ENCODE measurements at places on chromosomes 12 and 14.

- peak; percentile 46 for DNase-seq
These were observed 9.2 kb downstream of the CD69 start for GRCh38 chr12:9751204-9752144.

DNA sequence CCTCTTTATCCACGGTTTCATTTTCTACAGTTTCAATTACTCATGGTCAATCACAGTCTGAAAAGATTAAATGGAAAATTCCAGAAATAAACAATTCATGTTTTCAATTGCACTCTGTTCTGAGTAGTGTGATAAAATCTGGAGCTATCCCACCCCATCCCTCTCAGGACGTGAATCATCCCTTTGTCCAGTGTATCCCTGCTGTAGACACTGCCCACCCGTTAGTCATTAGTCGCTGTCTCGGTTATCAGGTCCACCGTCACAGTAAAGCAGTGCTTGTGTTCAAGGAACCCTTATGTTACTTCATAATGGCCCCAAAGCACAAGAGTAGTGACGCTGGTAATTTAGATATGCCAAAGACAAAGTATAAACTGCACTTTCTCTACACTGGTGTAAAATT is 141.0 kb upstream of the LMNTD1 start:
- DNase-seq: no peak

DNA sequence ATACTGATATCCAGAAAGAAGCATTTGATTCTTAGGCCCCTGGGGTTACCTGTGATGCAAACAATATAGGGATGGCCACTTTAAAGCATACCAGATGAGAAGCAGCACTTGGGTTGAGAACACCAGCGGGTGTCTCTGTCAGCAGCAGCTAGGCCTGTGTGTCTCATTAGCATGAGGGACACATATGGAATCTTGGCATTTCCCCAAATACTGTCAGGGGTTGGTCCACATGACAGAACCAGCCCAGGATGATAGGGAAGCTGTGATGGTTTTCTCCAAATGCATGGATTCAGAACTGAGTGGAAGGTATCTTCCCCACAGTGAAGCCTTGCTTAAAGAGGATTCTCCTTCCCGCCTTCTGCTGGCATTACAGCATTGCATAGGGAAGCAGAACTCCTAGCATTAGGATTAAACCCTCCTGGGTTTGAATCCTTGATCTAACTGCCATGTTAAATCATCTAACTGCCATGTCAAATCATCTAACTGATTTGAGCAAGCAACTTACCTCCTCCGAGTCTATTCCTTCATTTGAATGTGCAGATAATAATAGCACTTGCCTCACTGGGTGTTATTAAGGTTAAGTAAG is 111.5 kb upstream of the WSCD2 start:
- no peak for DNase-seq

GRCh38 chr12:93759512-93760081 is 82.4 kb downstream of the CRADD start:
- DNase-seq: no peak

DNA sequence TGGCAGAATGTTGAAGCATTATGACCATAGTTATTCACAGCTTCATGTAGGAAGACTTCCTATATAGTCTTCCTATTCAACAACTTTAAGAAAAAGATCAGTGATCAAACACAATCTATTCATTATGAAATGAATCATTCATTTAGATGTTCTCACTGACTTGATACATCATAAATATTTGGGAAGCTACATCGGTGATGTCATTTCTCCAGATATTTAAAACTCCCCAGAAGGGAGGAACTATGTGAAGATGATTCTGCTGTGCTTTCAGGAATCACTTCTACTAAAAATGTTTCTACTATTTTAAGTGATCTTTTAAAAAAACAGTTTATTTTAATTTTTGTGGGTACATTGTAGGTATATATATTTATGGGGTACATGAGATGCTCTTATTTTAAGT is 316.4 kb downstream of the BCAT1 start:
- DNase-seq: no peak

GRCh38 chr14:54127526-54127925 is 170.9 kb upstream of the BMP4 start:
- DNase-seq: no peak

DNA sequence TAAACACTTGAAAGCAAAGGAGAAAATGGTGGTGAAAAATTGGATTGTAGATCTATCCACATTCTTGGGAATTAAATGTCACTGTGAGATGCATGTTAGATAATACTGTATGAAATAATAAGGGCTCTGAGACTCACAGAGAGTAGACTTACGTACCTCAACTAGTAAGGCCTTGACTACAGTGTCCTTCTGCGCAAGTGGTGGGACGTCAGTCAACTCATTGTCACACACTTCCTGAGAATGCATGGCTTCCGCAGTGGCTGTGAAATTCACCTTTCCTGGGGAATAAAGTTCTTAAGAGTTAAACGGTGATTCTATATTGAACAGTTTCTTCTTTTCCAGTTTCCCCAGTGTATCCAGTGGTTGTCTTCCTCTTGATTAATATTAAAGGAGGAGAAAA is 32.6 kb upstream of the PZP start:
- DNase-seq: no peak

- no peak for DNase-seq
These were observed 993 bp downstream of the CCDC196 start for GRCh38 chr14:66487164-66487563.

GRCh38 chr12:85405262-85405661 is 125.2 kb downstream of the ALX1 start:
- no peak for DNase-seq

DNA sequence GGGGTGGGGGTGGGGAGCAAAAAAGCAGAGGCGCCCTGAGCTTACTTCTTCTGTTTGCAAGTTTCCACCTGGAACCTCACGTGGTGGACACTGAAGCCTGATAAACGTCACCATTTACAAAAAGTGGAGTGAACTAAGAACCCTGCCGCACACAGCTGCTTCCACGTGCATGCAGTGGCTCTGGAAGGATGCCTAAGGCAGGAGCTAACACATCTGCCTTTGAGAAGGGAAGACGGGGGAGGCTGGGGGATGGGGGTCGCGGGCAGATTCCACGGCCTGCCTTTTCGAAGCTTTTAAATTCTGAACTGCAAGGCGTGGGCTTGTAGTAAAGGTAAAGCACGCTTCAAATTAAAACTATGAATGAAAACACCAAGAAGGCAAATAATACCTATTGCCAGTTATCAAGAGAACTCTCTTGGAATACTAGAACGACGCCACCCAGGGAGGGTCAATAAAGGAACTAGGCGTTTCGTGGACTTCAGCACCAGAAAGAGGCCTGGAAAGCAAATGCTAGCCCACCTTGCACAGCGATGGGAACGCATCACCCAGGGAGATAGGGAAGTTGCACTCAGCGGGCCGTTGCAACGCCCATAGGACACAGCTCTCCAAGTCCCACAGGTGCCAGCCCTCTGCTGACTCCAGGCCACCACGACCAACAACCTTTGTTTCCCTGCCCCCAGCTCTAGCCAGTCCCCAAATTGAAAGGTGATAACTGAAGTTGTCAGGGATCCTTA is 61.8 kb downstream of the TESC start:
- peak; percentile 30 for DNase-seq

GRCh38 chr12:41521872-41522379 is 333.8 kb downstream of the PDZRN4 start:
- DNase-seq: peak; percentile 62

DNA sequence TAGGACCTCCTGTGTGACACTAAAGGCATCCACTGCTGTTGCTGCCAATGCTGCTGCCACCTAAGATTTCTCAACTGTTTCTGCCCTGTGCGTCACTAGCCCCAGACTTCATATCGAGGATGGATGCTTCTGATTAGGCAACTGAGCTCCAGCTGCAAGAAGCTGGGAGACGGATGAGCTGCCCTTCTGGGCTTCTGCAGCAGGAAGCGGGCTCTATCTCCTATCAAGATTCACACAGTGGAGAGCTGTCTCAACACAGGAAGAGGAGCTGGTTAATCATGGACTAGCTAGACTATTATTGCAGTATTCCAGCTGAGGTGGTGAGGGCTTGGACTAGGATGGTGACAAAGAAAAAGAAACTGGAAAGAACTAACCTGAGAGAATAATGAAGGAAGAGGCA is 59.2 kb upstream of the PELI2 start:
- no peak for DNase-seq

DNA sequence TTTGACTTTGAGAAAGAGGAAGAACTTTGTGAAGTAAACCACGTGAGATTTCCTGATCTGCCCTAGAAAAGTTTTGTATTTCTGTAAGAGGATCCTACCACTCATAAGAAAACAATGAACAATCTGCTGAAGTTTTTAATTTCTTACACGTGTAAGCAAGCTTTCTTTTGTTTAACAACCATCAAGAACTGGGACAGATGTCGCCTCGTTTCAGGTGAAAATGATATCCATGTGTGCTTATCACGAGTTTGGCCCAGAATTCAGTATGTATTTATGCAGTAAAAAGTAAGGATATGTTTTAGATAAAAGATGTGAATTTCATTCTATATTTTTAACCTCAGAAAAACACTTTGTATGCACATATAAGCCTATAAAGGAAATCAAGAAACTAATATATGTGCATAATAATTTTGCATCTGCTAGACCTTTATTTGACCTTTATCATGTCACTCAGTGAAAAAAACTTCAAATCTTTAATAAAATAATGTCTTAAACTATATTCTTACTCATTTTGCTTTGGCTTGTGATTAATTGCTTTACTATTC is 56.9 kb upstream of the DHRS4 start:
- DNase-seq: peak; percentile 24

GRCh38 chr14:90829677-90830076 is 13.4 kb upstream of the TTC7B start:
- no peak for DNase-seq

DNA sequence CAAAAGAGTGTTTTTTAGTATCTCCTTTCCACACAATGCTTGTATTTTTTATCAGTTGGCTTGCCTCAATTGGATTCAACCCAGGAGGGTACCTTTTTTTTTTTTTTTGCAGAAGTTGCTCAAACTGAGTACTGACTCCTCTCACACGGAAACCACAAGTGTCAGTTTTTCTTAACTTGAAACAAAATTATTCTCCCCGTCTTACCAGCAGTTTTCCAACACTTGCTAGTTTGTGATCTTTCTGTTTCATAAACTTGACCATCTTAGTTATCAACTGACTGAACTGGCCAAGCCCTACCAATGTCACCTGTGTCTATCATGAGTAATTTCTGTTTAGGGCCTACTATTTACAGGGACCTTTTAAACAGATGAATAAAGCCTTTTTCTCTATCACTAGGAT is 34.1 kb upstream of the ITPR2 start:
- DNase-seq: no peak

DNA sequence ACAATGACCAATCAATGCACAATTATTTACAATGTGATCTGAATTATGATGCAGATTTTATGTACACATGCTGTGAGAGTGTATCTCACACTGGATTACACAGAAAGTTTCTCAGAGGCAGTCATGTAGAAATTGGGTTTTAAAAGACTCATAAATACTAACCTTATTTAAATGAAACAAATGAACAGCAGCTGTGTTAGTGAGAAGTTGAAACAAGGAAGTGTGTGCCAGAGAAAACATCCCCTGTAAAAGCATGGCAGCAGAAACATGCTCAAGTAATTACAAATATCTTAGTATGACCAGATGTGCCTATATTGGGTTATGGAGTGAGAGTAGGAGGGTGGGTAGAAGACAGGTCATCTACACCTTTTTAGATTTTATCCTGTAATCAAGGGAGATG is 723.7 kb downstream of the C12orf50 start:
- peak; percentile 15 for DNase-seq

DNA sequence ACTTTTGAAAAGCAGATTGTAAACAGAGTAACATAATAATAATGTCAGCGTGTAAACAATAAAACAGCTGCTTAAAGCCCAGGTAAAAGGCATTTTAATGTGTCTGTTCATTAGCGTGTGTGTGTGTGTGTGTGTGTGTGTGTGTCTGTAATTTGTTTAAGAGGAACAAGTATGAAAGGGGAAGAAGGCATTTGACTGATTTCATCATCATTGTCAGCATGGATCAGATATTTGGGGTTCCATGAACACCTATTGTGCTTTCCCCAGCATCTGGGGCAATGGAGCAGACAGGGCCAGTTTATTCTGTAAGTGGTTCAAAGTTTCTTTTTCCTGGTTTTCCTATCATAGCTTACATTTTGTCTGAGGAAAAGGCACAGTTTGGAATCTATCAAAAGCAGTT is 28.9 kb downstream of the SLC25A21 start:
- peak; percentile 5 for DNase-seq

DNA sequence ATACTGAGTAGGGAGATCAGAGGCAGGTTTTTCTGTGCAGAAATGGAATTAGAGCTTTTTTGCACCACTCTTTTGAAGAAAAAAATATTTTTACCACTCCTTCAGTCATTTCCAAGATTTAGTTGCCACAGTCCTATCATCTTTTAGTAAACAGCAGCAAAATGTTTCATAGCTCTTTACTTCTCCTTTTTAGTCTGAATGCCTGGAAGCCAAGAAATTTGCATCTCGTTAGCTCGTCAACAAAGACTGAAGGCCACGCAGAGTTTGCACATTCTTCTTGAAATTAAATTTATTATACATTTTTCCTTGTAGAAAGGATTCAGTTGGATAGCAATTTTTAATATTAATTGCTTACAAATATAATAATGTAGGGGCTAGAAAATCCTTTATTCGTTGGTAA is 544.5 kb upstream of the ATP2B1 start:
- no peak for DNase-seq

- no peak for DNase-seq
These were observed 38.9 kb upstream of the CIT start for GRCh38 chr12:119915894-119916510.

DNA sequence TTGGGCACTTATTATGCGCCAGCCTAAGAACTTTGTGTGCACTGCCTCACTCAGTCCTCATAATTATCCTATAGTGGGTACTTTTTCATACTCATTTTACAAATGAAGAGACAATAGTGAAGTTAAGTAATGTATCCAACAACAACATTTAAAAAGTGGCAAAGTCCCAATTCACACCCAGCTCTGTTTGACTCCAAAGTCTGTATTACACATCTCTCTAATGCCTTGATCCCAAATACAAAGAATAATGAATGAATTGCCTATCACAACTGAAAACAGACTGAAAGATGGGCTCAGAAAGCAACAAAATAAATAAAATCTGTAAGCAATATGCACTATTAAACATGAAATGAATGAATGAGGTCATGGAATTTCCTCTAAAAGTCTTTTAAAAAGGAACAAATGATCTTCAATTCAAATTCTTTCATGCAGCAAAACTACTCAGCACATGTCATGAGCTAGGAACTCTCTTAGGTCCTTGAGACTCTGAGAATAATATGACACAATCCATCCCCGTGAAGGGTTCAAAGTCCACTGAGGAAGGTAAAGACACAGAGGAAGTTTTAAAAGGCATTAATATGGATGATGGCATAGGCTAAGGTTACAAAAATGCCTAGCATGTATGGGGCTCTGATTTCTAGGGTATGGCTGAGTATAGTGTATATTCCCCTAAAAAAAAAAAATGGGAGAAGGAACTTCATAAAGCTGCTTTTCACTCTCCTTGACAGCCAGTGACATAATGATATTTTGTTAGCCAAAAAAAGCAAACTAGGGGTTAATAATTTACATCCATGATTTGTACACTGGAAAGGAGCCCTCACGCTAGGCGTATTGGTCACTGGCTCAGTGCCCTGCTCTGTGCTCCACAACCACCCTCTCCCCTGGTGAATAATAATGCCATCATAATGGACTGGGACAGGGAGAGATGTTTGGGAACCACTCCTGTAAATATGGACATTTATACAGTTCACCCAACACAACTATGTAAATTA is 103.4 kb downstream of the SLC2A13 start:
- no peak for DNase-seq

GRCh38 chr12:111355201-111355925 is 13.5 kb downstream of the PHETA1 start:
- DNase-seq: no peak
